ENCODE measurements at places on chromosomes 1 and 21. TPM values are rescaled to one million over a fixed set of nuclear protein-coding genes. Genes with fewer than 3 reads are reported as not detected.

Gene C1orf94
- total RNA-seq, result not detected

GRCh38 chr1:213138892-213139291 lies 87.9 kb downstream of the RPS6KC1 start:
- no peak for DNase-seq
- no peaks in the 10 kb centered on the region for H3K27me3 ChIP-seq
- peak overlapping the region; percentile 87 for H3K27ac ChIP-seq
- peaks cover 5% of the 10 kb centered on the region for H3K36me3 ChIP-seq
- H3K4me1 ChIP-seq, result peaks cover 41% of the 10 kb centered on the region

DNA sequence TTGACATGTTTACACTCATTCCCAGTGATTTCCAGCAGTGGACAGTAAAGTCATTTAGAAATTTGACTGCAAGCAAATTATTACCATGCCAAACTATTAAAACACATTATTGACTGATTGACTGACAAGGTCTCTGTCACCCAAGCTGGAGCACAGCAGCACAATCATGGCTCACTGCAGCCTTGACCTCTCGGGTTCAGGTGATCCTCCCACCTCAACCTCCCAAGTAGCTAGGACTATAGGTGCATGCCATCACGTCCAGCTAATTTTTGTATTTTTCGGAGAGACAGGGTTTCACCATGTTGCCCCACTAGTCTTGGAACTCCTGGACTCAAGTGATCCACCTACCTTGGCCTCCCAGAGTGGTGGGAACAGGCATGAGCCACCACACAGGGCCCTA lies 24.2 kb downstream of the PTP4A2 start:
- no peaks in the 10 kb centered on the region for H3K27me3 ChIP-seq
- no peak overlapping the region for H3K4me3 ChIP-seq
- H3K4me1 ChIP-seq, result peaks cover 10% of the 10 kb centered on the region
- H3K36me3 ChIP-seq, result peaks cover 23% of the 10 kb centered on the region

DNA sequence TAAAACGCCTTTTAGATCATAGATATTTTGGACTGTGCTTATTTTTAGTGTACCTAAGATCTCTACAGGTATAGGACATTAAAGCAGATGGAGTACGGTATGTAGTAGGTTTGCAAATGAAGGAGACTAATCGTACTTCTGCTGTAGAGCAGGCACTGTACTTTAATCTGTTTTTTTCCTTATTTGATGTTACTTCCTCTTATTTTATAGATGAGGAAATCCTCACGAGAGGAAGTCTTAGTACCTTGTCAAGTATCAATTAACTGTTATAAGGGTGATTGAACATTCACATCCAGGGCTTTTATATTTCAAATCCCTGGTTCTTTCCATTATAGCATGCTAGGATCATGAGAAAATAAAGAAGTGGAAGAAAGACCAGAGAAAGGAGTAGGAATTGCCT lies 41.1 kb downstream of the CACHD1 start:
- H3K4me3 ChIP-seq, result no peak overlapping the region
- H3K36me3 ChIP-seq, result no peaks in the 10 kb centered on the region
- DNase-seq, result no peak
- no peak overlapping the region for H3K27ac ChIP-seq
- peaks cover 70% of the 10 kb centered on the region for H3K4me1 ChIP-seq
- no peaks in the 10 kb centered on the region for H3K27me3 ChIP-seq

Gene DESI2
- 62.9 TPM for total RNA-seq

Gene LCE1B
- total RNA-seq, result not detected

DNA sequence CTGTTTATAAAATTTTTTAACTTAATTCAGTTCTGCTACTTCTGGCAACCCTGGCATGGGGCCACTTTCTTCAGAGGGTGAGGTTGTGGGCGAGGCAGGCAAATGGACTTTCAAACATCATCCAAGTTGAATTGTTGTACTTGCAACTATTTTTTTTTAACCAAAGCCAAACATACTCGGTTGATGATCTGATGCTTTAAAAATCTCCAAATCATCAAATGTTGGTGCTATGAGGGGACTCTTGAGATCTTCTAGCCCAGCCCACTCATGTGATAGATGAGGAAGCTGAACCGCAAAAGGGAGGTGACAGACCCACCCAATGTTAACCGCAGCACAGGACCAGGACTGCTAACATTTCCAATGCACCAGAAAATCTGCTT lies 6.7 kb downstream of the SLC1A7 start:
- H3K36me3 ChIP-seq, result peaks cover 4% of the 10 kb centered on the region
- no peaks in the 10 kb centered on the region for H3K27me3 ChIP-seq
- peaks cover 27% of the 10 kb centered on the region for H3K4me1 ChIP-seq
- no peak for DNase-seq
- peak overlapping the region; percentile 35 for H3K4me3 ChIP-seq

GRCh38 chr1:201537891-201538611 lies 876 bp upstream of the NAV1 start:
- H3K27ac ChIP-seq, result peak overlapping the region; percentile 87
- H3K36me3 ChIP-seq, result no peaks in the 10 kb centered on the region
- no peak for DNase-seq
- peaks cover 81% of the 10 kb centered on the region for H3K4me1 ChIP-seq
- no peaks in the 10 kb centered on the region for H3K27me3 ChIP-seq

DNA sequence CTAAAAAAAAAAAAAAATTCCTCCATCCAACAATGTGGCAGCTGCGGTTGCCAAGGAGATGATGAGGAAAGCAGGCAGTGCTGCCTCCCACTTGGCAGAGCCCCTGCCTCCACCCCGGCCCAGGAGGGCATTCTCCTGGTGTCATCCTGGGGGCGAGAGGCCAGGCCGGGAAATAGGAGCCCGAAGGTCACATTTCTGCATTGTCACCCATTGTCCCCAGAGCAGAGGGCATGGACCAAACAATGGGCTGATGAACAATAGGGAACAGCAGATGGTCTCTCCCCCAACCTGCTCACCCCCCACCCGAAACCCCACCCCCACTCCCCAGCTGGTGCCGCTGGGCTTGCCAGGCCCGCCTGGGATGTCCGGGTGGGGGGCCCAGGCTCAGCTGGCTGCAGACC lies 37.3 kb downstream of the CAMK2N1 start:
- no peak overlapping the region for H3K27ac ChIP-seq
- no peak overlapping the region for H3K4me3 ChIP-seq
- peaks cover 43% of the 10 kb centered on the region for H3K27me3 ChIP-seq
- H3K36me3 ChIP-seq, result no peaks in the 10 kb centered on the region
- H3K4me1 ChIP-seq, result no peaks in the 10 kb centered on the region

Gene SLAMF7
- not detected for total RNA-seq

- peak overlapping the region; percentile 93 for H3K4me3 ChIP-seq
- no peaks in the 10 kb centered on the region for H3K27me3 ChIP-seq
- H3K4me1 ChIP-seq, result peaks cover 28% of the 10 kb centered on the region
- H3K36me3 ChIP-seq, result peaks cover 11% of the 10 kb centered on the region
- no peak for DNase-seq
- peak overlapping the region; percentile 50 for H3K27ac ChIP-seq
These were observed 641 bp upstream of the ZBTB21 start for GRCh38 chr21:42010507-42011495.

Gene CYP4Z1
- total RNA-seq, result not detected

Gene ITLN1
- total RNA-seq, result not detected

Gene OR2T35
- not detected for total RNA-seq

GRCh38 chr1:35112668-35113067 lies 33.5 kb downstream of the ZMYM1 start:
- no peak overlapping the region for H3K27ac ChIP-seq
- DNase-seq, result no peak
- peaks cover 2% of the 10 kb centered on the region for H3K36me3 ChIP-seq
- no peak overlapping the region for H3K4me3 ChIP-seq

- H3K4me3 ChIP-seq, result peak overlapping the region; percentile 59
- peaks cover 11% of the 10 kb centered on the region for H3K36me3 ChIP-seq
- H3K27ac ChIP-seq, result no peak overlapping the region
- peaks cover 4% of the 10 kb centered on the region for H3K4me1 ChIP-seq
- peak; percentile 85 for DNase-seq
These were observed 765 bp upstream of the BMP8A start for GRCh38 chr1:39490596-39491145.

DNA sequence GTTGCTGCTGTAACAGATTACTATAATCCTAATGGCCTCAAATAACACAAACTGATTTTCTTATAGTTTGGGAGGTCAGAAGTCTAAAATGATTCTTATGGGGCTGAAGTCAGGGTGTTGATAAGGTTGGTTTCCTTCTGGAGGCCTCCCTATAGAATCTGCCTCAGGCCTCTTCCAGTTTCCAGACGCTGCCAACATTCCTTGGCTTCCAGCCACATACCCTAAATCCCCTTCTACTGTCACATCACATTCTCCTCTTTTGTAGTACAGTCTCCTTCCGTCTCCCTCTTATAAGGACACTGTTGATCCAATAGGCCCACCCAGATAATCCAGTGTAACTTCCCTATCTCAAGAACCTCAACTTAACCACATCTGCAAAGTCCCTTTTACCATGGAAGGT lies 145.3 kb upstream of the NCAM2 start:
- H3K27me3 ChIP-seq, result no peaks in the 10 kb centered on the region
- H3K4me1 ChIP-seq, result peaks cover 3% of the 10 kb centered on the region
- DNase-seq, result no peak
- H3K4me3 ChIP-seq, result no peak overlapping the region
- no peaks in the 10 kb centered on the region for H3K36me3 ChIP-seq

GRCh38 chr1:205505791-205506190 lies 1.3 kb downstream of the CDK18 start:
- DNase-seq, result no peak
- no peaks in the 10 kb centered on the region for H3K36me3 ChIP-seq
- peaks cover 40% of the 10 kb centered on the region for H3K4me1 ChIP-seq

Gene GUCA2A
- total RNA-seq, result not detected

DNA sequence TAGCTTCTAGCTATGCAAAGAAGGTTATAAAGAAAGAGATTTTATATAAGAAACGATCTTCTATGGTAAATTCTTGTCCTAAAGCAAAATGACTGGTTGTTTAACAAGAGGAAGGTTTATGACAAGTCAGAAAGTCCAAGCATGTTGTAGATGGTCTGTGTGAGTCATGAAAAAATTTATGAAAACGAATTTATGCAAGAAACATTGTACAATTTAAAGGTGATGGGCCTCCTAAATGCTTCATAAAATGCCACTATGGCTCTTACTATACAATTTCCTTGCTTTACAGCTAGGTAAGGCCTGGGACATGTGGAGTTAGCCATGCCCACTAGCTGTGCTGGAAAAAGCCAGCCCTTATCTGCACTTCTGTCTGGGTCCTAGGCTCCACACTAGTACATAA lies 125.4 kb downstream of the PTGER3 start:
- DNase-seq, result no peak
- H3K27me3 ChIP-seq, result no peaks in the 10 kb centered on the region
- no peak overlapping the region for H3K4me3 ChIP-seq
- H3K27ac ChIP-seq, result no peak overlapping the region

DNA sequence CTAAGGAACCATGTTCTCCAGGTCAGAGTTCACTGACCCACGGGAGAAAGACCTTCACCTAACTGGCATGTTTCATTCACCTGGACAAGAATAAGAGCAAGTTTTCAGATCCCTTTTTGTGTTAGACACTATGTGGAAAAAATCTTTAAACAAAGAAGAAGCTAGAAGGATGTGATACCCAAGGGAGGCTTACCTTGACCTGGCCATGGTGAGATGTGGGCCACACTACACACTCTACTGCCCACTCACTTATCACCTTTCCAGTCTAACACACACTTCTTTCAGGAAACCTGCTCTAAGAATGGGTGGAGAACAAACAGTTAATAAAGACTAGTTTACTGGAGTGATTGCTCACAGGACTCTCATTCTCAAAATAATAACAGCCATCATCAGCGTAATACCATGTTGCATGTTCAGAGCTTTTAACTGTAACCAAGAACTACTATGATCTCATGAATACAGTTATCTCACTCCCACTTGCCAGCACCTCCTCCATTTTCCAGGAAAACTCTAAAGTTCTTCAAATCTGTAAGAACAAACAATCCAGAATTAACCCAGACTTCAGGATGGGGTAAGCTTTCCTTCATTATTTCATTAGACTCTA lies 1.4 kb downstream of the RGS8 start:
- no peak overlapping the region for H3K27ac ChIP-seq
- no peak for DNase-seq
- H3K4me3 ChIP-seq, result no peak overlapping the region
- peaks cover 9% of the 10 kb centered on the region for H3K27me3 ChIP-seq

Gene PADI4
- not detected for total RNA-seq

DNA sequence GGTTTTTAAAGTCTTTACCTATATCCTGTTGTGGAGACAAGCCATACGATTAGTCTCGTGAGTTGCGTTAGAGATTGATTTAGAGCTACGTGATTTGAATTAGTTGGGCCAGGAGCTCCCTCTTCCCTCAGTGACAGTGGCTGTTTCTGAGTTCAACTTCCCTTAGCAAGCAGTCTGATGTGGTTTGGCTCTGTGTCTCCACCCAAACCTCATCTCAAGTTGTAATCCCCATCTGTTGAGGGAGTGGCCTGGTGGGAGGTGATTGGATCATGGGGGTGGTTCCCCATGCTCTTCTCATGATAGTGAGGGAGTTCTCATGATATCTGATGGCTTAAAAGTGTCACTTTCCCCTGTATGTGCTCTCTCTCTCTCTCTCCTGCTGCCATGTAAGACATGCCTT lies 192.9 kb upstream of the PTGFR start:
- no peak for DNase-seq
- no peaks in the 10 kb centered on the region for H3K4me1 ChIP-seq
- H3K27me3 ChIP-seq, result peaks cover 14% of the 10 kb centered on the region

GRCh38 chr1:80846966-80847365 lies 953.8 kb upstream of the ADGRL2 start:
- no peak overlapping the region for H3K27ac ChIP-seq
- H3K36me3 ChIP-seq, result no peaks in the 10 kb centered on the region
- H3K4me1 ChIP-seq, result peaks cover 6% of the 10 kb centered on the region
- no peak for DNase-seq
- H3K4me3 ChIP-seq, result no peak overlapping the region

DNA sequence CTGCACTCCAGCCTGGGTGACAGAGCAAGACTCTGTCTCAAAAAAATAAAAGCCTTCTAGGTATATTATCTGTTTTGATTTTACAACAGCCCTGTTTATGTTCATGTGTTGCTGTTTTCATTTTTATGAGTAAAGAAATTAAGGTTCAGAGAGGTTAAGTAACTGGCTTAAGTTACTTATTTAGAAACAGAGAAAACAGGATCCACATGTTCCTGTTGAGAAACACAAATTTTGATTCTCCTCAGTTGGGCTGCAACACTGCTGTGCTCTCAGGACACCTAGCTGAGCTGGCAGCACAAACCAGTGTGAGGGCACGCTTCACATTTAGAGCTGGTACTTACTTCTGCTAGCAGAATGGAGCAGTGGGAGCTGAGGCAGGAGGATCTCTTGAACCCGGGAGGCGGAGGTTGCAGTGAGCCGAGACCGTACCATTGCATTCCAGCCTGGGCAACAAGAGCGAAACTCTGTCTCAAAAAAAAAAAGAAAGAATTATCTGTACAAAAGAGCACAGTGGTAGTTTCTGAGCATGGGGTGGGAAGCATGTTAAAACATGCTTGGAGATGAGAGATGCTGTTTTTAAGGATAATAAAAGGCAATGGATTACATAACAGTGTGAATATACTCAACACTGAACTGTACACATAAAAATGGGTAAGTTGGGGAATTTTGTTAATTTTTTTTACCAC lies 2.4 kb downstream of the SPRTN start:
- no peak overlapping the region for H3K4me3 ChIP-seq
- H3K36me3 ChIP-seq, result peaks cover 12% of the 10 kb centered on the region
- DNase-seq, result no peak
- no peaks in the 10 kb centered on the region for H3K27me3 ChIP-seq
